ENCODE measurements at places on chromosomes 3 and 15. TPM values are rescaled to one million over a fixed set of nuclear protein-coding genes. Genes with fewer than 3 reads are reported as not detected.

GP9 gene
- not detected for total RNA-seq

- no peak for DNase-seq
Measured at GRCh38 chr15:72857331-72858063, 73.9 kb upstream of the ADPGK start.

GRCh38 chr3:118683636-118684035, 351.0 kb downstream of the IGSF11 start:
- DNase-seq = no peak

GRCh38 chr15:63983061-63983711, 63.1 kb downstream of the DAPK2 start:
- no peak for DNase-seq

- DNase-seq = no peak
Measured at GRCh38 chr3:114143817-114144216, 35.0 kb downstream of the DRD3 start.

DNA sequence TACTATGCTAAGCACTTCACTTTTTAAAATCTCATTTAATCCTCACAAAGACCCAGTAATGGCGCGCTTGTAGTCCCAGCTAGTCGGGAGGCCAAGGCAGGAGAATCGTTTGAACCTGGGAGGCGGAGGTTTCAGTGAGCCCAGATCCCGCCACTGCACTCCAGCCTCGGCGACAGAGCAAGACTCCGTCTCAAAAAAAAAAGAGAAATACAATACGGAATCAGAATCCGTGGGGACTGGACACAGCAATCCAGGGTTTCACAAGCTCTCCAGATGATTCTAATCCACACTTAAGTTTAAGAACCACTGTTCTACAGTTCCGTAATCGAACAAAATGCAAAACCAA, 426 bp upstream of the SUMF1 start:
- DNase-seq = no peak

Data from HT-29 (cell line).